ENCODE measurements at places on chromosomes 2 and 18.

DNA sequence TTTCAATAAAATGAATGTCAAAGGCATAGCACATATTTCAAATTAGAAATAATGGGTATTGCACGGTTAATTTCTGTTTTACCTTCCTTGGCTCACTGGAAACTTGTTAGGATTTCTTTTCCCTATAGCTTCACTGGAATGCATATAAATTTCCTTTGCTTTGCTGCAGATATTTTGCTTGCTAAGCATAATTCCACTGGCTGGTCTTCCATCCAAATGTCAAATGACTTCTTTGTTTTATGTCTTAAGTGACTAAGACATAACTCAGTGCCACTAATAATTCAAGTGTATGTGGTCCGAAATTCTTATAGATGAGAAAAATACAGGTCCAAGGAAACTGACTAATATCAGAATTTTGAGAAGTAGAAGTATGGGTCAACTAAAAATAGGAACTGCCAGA, 182.8 kb upstream of the PGAP1 start:
- no peak for DNase-seq

DNA sequence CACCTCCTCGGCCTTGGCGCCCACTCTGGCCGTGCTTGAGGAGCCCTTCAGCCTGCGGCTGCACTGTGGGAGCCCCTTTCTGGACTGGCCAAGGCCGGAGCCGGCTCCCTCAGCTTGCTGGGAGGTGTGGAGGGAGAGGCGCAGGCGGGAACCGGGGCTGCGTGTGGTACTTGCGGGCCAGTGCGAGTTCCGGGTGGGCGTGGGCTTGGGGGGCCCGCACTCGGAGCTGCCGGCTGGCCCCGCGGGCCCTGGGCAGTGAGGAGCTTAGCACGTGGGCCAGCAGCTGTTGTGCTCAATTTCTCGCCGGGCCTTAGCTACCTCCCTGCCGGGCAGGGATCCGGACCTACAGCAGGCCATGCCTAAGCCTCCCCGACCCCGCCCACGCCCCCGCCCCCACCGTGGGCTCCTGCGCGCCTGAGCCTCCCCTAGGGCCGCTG, 25.3 kb upstream of the TNP1 start:
- DNase-seq: no peak

GRCh38 chr18:75172299-75173124, 36.4 kb downstream of the PTGR3 start:
- DNase-seq: no peak

- DNase-seq: no peak
Observed at GRCh38 chr2:75003773-75004172, 45.3 kb downstream of the POLE4 start.

DNA sequence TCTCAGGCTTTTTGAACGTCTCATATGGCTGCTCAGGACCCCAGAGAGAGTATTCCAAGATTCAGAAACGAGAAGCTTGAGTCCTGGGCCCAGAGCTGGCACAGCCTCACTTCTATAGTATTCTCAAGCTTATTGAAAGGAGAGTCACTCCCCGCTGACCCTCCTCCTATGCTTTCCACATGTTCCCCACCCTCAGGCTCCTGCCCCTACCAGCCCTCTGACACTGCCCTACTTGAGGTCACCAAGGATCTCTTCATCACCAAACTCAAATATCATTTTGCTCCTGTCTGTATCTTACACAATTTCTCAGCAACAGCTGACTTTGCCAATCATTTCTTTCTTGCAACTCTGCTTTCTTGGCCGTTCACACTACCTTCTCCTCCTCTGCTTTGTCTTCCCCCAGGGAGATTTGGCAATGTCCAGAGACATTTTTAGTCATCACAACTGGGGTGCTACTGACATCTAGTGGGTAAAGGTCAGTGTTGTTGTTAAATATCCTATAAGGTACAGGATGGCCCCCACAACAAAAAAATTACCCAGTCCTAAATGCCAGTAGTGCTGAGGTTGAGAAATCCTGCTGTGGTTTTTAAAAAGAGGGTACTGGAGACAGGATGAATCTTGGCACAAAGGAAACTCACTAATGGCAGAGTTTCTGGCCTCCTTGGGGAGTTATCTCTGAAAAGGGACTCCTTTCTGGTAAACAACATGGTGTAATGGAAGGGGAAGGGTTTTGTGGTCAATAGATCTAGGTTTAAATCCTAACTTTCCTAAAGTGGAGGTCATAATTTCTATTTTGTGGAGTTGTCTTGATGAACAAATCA, 26.9 kb upstream of the INSIG2 start:
- no peak for DNase-seq

- no peak for DNase-seq
Observed at GRCh38 chr2:123953846-123954245, 71.2 kb upstream of the CNTNAP5 start.

DNA sequence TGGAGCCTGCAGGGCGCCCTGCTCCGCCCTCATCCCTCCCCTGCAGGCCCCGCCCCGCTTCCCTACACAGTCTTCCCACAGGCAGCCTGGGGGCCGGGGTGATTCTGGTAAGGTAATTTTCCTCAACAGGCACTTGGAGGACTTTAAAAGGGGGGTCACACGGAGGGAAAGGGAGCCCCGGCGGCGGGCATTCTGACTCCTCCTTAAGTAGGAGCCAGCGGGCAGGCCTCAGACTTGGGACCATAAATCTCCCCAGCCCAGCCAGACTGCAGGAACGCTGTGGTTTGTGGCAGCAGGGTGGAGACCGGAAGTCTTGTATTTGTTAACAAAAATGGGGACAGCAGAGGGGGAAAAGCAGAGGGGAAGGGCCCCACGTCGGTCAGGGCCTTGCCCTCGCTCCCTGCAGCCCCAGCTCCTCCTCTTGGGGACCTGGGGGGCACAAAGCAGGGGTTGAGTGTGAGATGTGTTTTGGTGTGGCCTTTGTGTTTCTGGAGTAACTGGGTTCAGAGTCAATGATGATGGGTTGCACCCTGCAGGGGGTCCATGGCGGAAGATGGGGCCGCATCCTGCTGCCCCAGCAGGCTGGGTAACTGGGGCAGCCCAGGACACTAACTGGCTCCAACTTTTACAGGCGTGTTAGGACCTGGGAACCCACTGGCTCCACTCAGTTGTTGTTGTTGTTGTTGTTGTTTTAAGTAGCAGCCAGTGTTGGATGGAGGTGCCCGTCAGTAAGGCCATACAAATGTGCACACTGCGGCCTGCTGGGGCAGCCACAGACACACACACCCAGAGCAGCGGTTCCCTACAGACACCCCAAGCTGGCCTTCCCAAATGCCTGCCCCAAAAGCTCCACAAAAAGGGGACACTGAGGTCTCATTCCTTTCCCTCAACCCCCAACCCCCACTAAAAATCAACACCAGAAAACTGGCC, 27.7 kb downstream of the SMAD7 start:
- no peak for DNase-seq

- DNase-seq: no peak
Observed at GRCh38 chr2:10413991-10414451, 34.1 kb downstream of the ODC1 start.

GRCh38 chr2:40797120-40797519, 345.2 kb upstream of the SLC8A1 start:
- no peak for DNase-seq

GRCh38 chr2:65662654-65663432, 230.4 kb upstream of the SPRED2 start:
- DNase-seq: no peak

- no peak for DNase-seq
Observed at GRCh38 chr2:230697676-230698075, 15.0 kb upstream of the CAB39 start.

GRCh38 chr2:147665105-147665504, 179.7 kb upstream of the ACVR2A start:
- no peak for DNase-seq

DNA sequence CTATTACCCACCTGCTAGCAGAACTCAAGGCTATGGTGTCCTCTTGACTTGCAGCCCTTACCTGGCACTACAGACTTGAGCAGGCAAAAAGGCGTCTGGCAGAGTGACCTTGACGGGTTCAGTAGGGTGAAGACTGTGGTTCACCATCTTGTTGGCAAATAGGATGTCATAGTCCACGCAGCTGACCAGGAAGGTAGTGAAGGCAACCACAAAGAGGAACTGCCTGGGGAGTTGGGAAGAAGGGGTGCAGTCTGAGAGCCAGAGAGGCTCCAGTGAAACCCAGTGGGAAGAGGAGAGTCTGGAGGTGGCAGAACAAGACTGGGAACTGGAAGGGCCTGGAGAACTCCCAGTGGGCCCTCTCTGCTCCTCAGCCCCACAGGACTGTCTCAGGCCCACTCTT, 4.1 kb downstream of the ATG9A start:
- no peak for DNase-seq

- DNase-seq: no peak
Observed at GRCh38 chr2:86068648-86069047, 37.0 kb downstream of the POLR1A start.

- no peak for DNase-seq
Observed at GRCh38 chr2:238726670-238727584, 121.0 kb upstream of the TWIST2 start.

- no peak for DNase-seq
Observed at GRCh38 chr18:27144672-27145071, 40.4 kb downstream of the CHST9 start.

- no peak for DNase-seq
Observed at GRCh38 chr2:20599001-20599600, 51.8 kb downstream of the HS1BP3 start.

DNA sequence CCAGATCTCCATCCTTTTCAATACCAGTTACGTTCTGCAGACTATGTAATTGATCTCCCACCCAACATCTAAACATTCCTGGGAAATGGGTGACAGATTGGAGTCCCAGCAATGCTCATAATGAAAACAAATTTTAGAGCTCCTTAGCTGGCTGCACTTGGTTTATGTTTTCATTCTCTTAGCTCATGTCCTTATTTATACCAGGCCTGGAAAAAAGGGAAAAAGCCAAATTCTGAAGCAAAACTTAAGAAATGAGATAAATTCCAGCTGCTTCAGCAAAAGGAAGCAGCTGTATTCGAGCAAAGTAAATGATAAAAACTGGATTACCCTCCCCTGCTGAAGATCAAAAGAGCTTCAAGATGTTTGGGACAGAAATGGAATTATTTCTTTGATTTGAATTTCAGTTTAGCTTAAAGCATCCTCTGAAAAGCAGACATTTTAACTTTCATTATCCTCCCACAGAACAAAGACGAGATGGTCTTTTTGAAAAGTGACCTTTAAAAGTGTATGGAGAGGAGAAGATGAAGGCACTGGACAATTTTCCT, 196.5 kb upstream of the THUMPD2 start:
- no peak for DNase-seq

DNA sequence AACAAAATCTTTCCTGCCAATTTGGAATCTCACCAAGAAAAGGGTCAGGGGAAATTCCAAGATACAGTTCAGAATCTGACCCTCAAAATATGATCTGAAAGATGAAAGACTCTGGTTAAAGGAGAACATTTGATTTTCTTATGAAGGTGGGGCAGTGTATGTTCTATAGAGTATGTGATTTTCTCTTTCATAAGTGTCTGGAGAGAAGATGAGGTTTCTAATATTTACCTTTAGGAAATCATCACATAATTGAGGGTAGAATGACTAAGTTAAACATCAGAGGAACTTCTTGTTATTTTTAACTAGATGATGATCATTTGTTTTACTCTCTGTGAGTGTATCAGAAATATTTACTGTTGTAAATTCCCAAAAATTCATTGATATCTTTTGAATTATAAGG, 27.8 kb upstream of the MBOAT2 start:
- DNase-seq: no peak

DNA sequence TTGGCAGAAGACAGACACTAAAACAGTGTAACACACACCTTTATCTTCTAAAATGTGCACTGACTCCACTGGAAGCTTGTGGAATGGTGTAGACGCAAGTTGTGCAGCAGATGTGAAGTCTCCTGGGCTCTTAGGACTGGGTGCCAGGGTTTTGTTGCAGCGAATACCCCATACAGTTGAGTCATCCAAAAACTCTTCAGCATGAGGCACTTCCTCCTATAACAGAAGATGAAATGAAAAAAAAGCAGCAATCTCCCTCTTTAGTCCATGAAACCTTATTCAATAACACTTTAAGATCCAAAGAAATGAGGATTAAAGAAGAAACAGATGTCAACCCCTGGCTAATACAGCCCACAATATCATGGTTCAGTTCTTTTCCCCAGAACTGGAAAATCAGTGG, 22.2 kb downstream of the BUB1 start:
- no peak for DNase-seq

- DNase-seq: no peak
Observed at GRCh38 chr2:231665245-231666170, 42.8 kb upstream of the PTMA start.

DNA sequence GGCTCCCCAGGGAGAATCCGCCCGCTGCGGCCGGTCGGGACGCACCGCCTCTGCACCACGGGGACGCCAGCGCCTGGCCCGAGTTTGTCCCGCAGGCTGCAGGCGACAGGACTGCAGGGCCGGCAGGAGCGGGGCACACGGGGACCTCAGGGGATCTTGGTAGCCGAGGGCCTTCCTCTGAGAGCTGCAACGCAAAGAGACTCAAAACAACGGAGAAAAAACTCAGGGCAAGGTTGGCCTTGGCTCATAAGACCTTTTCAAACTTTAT, 79.7 kb downstream of the ARHGEF4 start:
- no peak for DNase-seq

- DNase-seq: no peak
Observed at GRCh38 chr2:210286123-210286680, 28.8 kb downstream of the MYL1 start.

GRCh38 chr2:201414099-201415023, 36.9 kb downstream of the TRAK2 start:
- DNase-seq: no peak

- no peak for DNase-seq
Observed at GRCh38 chr2:12759248-12759647, 42.5 kb downstream of the TRIB2 start.

DNA sequence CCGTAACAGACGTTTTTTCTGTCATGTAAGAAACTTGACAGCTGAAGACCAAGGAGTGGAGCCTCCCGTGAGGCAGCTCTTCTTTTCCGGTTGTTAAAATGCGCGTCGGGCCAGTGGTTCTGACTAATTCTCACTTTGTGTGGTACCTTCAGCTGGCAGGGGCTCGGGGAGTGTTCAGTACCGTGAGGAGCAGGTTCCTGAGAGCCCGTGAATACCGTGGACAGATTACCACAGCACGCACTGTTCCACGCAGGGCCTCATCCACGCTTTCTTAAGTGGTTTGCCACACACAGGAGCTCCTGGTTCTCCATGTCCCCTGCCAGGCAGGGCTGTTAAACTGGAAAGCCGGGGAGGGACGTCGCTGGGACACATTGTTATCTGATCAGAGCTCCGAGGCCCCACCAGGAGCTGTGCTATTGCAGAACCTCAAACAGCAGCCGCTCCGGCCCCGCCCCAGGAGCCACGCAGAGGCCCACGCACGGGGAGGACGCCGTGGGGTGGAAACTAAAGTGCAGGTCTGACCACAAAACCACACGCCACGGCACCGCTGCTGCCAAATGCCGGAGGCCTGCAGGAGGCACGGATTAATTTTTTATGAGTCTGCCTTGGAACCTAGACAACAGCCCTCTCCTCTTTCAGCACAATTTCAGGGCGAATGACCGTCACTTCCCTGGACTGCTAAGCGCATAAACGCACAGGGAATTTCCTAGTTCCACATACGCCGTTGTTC, 43.3 kb downstream of the NFATC1 start:
- no peak for DNase-seq

Measured in NCI-H1048 (cell line).